Progenitor cell of endocrine pancreas (in vitro differentiated cells): ENCODE measurements at places on chromosomes 2 and 18. TPM values are rescaled to one million over a fixed set of nuclear protein-coding genes. Genes with fewer than 3 reads are reported as not detected.

The TXNDC9 gene
- total RNA-seq, result 28.9 and 32.7 TPM in 2 replicates

GRCh38 chr18:42850174-42851083 lies 265.1 kb downstream of the RIT2 start:
- H3K27me3 ChIP-seq, result no peaks in the 10 kb centered on the region
- no peaks in the 10 kb centered on the region for H3K4me1 ChIP-seq
- no peaks in the 10 kb centered on the region for H3K36me3 ChIP-seq
- no peak for DNase-seq
- H3K27ac ChIP-seq, result no peak overlapping the region

DNA sequence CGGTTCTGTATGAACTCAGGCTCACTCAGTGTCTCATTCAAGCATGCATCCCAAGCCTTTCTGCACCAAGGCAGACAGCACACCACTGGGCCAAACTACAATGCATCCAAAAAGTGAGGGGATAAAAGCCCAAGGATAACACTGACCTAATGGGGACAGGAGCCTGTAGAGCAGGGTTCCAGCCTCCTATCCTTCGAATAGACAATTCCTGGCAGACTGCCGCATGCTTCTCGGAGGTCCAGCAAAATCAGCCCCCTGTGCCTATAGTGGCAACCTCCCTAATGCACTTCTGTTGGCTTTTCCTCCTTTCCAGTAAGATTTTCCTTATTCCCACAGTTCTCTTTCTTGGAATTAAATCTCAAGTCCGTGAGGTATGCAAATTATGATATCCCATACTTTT lies 44.8 kb upstream of the CAVIN2 start:
- DNase-seq, result no peak
- H3K27ac ChIP-seq, result no peak overlapping the region
- H3K36me3 ChIP-seq, result peaks cover 1% of the 10 kb centered on the region

DNA sequence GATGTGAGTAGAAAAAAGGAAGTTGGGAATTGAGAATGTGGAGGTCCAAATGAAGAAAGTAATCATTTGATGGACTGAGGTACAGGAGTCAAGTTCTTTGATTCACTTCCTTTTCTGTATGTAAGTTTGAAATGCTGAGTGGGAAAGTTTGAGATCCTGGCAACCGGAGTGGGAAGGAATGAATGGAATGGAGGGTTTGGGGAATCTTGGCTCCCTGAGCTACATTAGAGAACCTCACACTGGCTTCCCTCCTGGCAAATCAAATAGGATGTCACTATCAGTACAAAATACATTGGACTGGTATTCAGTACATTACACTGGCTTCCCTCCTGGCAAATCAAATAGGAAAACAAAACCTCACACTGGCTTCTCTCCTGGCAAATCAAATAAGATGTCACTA lies 9.8 kb upstream of the RNF138 start:
- no peaks in the 10 kb centered on the region for H3K27me3 ChIP-seq
- H3K27ac ChIP-seq, result no peak overlapping the region
- H3K36me3 ChIP-seq, result no peaks in the 10 kb centered on the region
- no peak overlapping the region for H3K4me3 ChIP-seq

DNA sequence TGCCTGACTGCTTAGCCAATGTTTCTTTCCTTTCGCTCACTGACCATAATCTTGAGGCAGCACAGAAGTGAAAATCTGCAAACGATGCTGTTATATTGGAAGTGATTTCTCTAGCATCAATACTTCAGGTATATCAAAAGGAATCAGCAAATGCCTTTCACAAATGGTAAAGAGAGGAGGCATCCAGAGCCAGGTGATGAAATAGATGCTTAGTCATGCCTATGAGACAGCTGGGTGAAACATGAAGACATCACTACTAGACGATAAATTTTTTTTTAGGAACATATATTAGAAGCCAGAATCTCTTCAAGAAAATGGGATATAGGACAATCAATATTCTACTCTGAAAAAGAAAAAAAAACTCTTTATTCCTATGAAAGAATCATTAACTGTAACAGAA lies 249.2 kb upstream of the SLC39A10 start:
- H3K36me3 ChIP-seq, result no peaks in the 10 kb centered on the region
- H3K27me3 ChIP-seq, result no peaks in the 10 kb centered on the region
- no peak overlapping the region for H3K27ac ChIP-seq
- no peak for DNase-seq
- H3K4me1 ChIP-seq, result peaks cover 3% of the 10 kb centered on the region
- H3K4me3 ChIP-seq, result no peak overlapping the region
